Heart left ventricle (tissue), 16 donors: ENCODE measurements at places on chromosomes 1 and 21. TPM values are rescaled to one million over a fixed set of nuclear protein-coding genes. Genes with fewer than 3 reads are reported as not detected.

The PLEKHG5 gene
- total RNA-seq = 20.2 TPM

The TBX19 gene
- 0.88 TPM for total RNA-seq

The S100A14 gene
- 1.2 TPM for total RNA-seq

The OSBPL9 gene
- total RNA-seq = 51.5 TPM

The KRTAP19-3 gene
- total RNA-seq = not detected

The HRNR gene
- not detected for total RNA-seq

The PIGV gene
- total RNA-seq = 7.0 TPM

The ALG14 gene
- 0.56 TPM for total RNA-seq

The GORAB gene
- 6.9 TPM for total RNA-seq

The PDE4B gene
- total RNA-seq = 6.7 TPM

The NDUFS2 gene
- total RNA-seq = 460 TPM

The PRAMEF1 gene
- not detected for total RNA-seq

The KANK4 gene
- total RNA-seq = 0.13 TPM

The FCRLB gene
- 0.75 TPM for total RNA-seq

The KRTAP22-2 gene
- total RNA-seq = not detected

The FCAMR gene
- not detected for total RNA-seq

The PDIK1L gene
- 5.4 TPM for total RNA-seq

The TNFAIP8L2 gene
- 1.6 TPM for total RNA-seq

The HNRNPCL4 gene
- not detected for total RNA-seq

The NCF2 gene
- total RNA-seq = 4.8 TPM

The MCOLN2 gene
- total RNA-seq = not detected

The AIDA gene
- 59.5 TPM for total RNA-seq

The TFF2 gene
- total RNA-seq = not detected

The LCA5L gene
- 1.5 TPM for total RNA-seq
